ENCODE measurements at places on chromosomes 2 and 18.

DNA sequence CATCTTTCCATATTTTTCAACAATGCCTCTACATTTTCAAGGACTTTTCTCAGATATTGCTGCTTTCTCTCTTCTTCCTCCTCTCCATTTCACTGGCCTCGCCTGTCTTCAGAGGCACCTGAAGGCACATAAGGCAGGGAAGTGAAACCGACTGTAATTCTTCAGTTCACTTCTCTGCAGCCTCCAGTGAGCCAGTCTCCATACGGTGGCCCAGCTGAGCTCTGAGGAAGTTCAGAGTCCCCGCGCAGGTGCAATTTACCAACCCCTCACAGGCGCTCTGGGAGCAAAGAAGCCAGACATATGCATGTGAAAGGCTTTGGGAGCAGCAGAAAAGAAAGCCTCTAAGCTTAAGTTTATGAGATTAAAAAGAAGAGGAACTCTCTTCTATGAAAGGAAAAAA lies 12.4 kb downstream of the KLHL14 start:
- no peak for DNase-seq

GRCh38 chr2:191907091-191907490 lies 60.2 kb upstream of the CAVIN2 start:
- DNase-seq = no peak

DNA sequence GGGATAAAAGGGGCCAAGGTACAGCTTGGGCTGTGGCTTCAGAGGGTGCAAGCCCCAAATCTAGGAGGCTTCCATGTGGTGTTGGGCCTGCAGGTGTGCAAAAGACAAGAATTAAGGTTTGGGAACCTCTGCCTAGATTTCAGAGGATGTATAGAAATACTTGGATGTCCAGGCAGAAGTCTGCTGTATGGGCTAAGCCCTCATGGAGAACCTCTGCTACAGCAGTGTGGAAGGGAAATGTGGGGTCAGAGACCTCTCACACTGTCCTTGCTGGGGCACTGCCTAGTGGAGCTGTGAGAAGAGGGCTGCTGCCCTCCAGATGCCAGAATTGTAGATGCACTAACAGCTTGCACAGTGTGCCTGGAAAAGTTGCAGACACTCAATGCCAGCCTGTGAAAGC lies 880.6 kb upstream of the ID2 start:
- no peak for DNase-seq

DNA sequence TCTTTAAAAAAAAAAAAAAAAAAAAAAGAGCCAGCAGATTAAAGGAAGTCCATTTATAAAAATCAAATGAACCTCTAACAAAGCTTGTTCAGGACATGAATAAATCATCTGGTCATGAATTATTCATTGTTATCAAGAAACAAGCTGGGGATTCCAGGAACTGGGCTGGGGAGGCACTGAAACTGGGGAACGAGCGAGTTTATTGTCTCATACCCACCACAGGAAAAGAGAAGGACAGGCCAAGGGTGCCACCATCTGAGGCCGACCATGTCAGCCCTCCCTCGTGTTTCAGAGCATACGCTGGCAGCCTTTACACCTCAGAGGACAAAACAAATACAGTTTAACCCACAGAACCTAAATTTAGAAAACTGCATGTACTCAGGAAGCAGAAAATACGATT lies 164.2 kb downstream of the VWC2L start:
- DNase-seq = no peak

GRCh38 chr18:12278741-12279682 lies 24.9 kb downstream of the CIDEA start:
- DNase-seq = peak; percentile 95

DNA sequence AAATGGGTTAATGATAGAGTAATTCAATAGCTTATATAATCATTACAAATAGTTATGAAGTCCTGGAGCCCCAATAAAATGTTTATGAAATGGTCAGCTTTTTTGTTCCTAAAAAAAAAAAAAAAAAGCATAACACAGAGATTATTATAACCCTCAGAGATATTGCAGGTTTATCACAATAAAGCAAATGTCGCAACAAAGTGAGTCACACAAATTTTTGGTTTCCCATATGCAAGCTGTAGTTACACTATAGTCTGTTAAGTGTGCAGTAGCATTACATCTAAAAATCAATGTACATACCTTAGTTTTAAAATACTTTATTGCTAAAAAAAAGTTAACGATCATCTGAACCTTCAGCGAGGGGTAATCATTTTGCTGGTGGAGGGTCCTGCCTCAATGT lies 20.0 kb downstream of the WDFY1 start:
- peak; percentile 31 for DNase-seq

DNA sequence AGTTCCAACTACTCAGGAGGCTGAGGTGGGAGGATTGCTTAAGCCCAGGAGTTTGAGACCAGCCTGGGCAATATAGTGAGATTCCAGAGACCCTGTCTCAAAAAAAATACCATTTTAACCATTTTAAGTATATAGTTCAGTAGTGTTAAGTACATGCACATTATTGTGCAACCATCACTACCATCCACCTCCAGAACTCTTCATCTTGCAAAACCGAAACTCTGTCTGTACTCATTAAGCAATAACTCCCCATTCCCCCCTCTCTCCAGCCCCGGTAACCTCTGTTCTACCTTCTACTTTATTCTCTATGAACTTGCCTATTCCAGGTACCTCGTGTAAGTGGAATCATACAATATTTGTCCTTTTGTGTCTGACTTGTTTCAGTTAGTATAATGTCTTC lies 86.4 kb downstream of the GFPT1 start:
- no peak for DNase-seq

- DNase-seq = no peak
Observed at GRCh38 chr2:222470802-222471468, 46.6 kb downstream of the SGPP2 start.

- no peak for DNase-seq
Observed at GRCh38 chr2:103887625-103888024, 966.3 kb upstream of the POU3F3 start.

DNA sequence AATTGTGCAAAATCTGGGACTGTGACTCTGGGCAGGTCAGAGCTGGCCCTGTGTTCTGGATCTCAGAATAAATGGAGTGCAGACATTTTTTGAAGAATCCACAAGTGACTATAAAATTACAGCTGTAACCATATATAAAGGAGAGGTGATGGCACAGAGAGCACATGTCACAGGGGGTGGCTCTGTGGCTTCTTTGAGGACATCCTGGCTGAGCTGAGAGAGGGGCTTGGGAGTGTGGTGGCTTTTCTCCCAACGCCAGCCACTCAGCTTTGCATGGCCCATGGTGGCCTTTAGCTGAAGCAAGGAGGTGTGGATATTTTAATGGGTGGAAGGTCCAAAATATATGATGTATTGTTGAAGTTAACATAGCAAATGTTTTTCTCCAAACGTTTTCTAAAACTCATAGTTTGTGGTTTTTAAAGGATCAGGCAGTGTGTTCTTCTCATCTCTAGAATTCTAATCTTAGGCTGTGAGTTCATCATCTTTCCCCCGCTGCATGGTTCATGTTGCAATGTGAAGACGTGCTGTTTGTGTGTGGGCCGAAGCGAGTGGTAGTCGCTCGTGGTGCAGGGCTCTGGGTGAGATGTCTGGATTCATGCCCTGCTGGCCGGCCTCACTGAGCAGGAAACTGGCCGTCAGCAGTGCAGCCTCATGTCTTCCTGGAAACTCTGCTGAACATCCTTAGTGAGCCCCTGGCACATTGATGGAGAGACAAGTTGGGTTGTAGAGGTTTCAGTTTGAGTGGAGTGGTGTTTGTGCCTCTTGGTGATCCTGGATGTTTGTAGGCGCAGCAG lies 109.9 kb downstream of the ZNF236 start:
- DNase-seq = peak; percentile 55

DNA sequence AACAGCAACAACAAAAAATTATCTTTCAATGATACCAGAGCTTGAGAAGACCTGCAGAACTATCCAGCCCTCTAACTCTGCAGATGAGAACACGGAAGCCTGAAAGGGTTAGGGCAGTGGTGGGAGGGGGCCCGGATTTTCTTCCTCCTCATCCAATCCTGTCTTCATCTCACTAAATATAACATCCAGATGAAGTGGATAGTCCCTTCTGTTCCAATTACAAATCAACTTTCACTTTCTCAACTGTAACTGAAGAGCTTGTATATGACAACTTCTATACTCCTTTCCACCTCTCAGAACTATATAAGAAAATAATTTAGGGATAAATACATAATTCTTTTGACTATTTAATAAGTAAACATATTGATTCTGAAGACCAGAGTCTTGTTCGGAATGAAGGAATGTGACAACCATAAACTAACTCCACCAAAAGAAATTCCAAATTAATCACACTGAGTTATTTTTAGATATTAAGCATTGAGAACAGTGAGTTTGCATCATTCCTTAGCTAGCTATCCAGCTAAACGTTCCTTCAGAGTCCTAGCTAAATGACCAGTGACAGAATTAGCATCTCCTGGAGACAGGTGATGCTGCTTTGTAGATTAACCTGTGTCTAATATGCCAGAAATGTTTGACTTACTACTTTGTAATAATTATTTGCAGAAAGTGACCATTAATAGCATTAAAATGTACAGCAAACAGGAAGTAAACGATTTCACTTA lies 32.7 kb downstream of the SFT2D3 start:
- DNase-seq = peak; percentile 19

DNA sequence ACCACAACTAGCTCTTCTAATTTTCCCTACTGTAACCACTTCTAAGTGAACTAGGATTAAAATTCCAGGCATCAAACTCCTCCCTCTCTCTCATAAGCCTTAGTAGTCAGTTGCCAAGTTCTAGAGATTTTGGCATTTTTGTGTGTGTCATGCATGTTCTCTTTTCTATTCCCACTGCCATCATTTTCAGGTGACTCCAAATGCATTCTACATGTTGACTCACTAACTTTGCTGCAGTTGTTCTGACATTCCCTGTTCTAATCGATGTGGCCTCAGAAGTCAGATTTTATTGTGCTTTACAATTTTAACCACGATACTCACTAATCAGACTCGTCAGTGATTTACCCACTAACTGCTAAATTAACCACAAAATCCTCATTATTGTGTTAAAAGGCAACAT lies 13.3 kb downstream of the DSC1 start:
- no peak for DNase-seq

GRCh38 chr18:11661430-11661829 lies 27.6 kb upstream of the GNAL start:
- DNase-seq = no peak

- peak; percentile 92 for DNase-seq
Observed at GRCh38 chr18:54023471-54023870, 201.0 kb downstream of the MBD2 start.

DNA sequence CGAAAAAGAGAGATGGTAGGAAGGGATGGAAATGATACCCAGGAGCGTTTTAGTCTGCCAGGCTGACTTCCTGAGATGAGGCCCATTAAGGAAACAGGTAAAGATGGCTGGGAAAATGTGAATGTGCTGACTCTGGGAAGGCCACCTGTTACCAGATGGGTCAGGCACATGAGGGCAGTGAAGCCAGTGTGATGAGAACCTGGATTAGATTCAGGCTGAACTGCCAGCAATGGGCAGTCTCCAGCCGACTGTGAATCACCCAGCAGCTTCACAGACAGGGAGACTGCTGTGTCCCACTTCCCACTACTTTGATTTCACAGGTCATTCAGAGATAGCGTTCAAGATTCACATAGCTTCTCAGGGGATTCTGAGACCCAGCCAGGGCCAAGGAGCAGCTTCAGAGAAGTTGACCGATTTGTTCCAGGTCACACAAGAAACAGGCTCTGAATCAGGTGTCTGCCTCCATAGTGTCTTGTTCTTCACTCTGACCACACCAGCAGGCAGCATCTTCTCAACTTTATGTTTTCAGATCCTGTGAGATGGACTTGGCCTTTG lies 26.4 kb downstream of the CAPN13 start:
- DNase-seq = no peak

DNA sequence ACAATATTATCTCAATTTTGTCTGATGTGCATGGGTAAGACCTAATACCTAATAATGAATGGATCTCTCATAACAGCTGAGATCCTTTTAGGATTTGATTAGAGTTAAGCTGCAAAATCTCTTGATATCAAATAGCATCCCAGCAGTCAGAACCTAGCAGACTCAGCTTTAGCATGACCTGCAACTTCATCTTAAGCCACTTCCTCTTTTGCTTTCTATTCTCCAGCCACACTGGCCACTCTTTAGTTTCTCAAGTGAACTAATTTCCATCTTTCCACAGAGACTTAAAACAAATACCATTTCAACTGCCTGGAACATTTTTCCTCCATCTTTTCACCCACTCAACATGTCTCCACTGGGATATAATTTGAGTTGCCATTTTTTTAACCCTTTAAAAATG lies 1251.6 kb upstream of the ZEB2 start:
- no peak for DNase-seq

GRCh38 chr2:23127465-23127864 lies 257.5 kb upstream of the KLHL29 start:
- DNase-seq = no peak

DNA sequence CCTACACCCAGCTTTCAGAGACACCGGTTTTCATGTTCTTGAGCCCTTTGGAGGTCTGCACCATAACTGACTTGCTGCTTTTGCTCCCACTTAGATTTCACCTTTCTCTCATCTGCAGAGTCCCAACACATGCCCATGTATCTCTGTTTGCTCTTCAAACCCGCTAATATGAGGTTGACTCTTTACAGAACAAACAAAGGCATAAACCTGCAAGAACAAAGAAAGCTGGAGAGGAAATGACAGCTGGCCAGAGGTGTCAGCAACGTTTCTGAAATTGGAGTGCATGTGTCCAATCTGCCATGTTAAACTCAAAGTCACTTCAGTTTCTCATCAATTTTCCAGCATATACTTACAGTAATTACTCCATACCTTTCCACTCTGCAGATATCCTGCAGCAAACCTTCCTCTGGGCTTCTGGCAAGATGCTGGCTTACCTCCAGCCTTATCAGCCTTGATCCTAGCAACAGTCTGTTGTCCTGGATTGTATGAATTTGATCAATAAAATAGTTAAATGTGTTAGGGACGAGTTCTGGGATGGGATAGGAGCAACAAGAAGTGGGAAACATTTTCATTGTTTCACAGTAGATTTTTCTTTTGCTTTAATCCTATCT lies 157.4 kb downstream of the FHOD3 start:
- DNase-seq = no peak

- peak; percentile 37 for DNase-seq
Observed at GRCh38 chr2:202237787-202238233, 587 bp downstream of the SUMO1 start.

- no peak for DNase-seq
Observed at GRCh38 chr18:37764541-37765288, 199.1 kb upstream of the CELF4 start.

DNA sequence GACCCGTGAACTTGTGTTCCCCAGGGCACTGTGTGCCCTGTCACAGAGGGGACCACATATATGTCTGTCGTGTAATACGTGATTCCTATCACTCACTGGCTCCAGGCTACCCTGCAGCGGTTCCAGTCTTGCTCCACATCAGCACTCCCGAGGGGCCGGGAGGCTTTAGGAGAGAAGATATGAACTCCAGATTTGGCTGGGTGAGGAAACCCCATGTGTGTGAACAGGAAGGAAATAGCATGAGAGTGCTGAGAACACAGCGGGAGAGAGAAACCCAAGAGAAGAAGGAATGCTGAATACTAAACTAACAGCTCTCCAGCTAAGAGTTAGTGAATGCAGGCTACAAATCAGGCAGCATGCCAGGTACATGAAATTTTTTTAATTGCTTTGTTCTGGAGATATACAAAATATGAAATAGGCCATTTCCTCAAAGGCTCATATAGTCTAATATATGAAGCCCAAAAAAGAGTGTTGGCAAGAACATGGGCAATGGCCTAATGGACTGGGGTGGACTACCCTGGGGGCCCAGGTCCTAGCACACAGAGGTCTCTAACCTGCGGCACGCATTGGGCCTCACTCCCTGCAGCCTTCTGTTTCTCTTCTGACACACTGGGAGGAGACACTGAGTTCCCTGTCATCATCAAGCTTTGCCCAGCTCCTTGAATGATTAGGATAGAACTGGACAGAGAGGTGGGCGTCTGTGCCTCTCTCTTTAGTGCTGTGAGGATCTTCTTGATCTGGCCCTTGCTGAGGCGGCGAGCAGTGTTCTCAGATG lies 372.8 kb upstream of the RAB6C start:
- DNase-seq = no peak

All from LHCN-M2 (cell line).